ENCODE measurements at places on chromosomes 7 and 10. TPM values are rescaled to one million over a fixed set of nuclear protein-coding genes. Genes with fewer than 3 reads are reported as not detected.
A peak's percentile ranks its signal among the peaks of the same experiment; 100 is the strongest.

- no peak for DNase-seq
Measured at GRCh38 chr7:79593866-79594301, 140.4 kb upstream of the MAGI2 start.

The PLEKHS1 gene
- not detected for total RNA-seq

The OR6B1 gene
- total RNA-seq: not detected

DNA sequence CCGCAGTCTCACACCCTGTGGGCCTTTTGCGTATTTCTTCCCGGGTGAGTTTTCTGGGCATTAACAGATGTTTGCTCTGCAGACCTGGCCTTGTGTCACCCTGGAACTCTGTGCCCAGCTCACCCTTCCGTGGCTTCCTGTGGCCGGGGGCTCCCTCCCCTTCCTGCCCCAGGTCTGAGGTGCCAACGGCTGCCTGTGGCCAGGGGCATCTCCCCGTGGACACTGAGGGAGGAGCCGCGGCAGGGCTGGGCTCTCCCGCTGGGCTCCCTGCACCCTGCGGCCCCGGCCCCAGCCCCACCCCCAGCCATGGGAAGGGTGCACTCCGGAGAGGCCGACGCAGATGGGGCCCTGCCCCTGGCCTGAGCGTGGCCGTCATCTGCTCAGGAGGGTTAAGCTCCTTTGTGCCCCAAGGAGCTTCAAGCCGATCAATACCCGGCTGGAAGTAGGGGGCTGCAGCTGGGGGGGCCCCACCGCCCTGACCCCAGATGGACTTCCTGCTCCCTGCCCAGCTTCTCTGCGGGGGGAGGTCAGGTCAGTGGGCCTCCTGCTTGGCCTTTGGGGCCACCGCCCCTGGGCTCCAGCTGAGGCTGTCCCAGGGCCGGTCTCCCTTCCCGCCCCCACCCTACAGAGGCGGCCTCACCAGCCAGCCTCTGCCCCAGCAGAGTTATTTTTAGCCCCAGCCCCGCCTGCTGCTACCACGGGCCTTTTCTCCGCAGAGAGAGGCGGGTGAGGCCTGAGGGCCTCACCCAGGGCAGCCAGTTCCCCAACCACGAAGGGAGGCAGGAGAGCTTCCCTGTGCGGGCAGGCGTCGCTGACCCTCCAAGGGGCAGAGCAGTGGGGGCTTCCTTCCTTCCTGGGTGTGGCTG, 24.2 kb downstream of the PWWP2B start:
- peak; percentile 65 for DNase-seq

The LOXL4 gene
- total RNA-seq: 0.51 TPM
